ENCODE measurements at places on chromosomes 12 and 14.

DNA sequence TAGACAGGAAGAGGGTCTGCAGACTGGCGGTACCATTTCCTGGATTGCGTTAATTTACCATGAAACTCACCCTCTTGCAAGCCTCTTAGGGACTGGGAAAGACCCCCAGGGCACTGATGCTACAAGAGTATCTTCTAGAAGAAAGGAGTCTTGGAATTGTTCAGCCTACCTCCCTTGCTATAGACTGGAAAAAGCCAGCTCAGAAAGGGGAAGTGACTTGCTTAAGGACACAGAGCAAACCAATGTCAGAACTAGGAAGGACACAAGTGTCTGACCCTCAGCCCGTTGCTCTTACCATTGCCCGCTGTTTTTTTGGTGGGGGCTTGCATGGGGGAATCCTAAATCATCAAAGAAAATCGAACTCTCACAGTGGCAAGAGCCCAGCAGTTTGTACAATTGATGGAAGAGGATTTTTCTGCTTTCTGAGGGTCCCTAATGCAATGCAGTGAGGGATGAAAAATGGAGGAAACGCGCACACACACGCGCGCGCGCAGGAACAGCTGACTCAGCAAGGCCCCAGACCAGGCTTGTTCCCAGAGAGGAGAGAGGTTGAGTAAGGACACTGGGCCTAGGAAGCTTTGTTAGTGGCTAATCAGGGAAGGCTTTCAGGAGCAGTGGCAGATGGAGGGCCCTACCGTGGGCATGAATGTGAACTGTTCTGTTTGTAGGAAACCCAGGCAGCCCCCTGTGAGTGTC, 50.9 kb downstream of the RIN3 start:
- DNase-seq = no peak

DNA sequence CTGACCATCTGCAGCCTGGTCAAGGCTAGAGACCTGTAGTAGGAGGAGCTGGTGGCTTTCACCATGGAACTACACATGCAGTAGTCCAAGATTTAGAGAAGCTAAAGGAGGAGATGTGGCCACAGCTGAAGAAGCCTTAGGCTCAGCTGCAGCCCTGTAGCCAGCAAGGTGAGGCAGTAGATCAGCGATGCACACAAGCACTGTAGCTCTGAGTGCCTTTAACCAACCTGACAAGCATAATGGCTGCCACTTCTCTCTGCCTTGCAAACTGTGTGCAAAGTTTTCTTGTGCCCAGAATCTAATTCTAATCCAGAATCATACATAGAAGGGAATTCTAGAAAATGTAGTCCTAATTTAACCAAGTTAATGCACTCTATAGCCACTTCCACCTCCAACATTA, 159.0 kb upstream of the ARID2 start:
- no peak for DNase-seq

DNA sequence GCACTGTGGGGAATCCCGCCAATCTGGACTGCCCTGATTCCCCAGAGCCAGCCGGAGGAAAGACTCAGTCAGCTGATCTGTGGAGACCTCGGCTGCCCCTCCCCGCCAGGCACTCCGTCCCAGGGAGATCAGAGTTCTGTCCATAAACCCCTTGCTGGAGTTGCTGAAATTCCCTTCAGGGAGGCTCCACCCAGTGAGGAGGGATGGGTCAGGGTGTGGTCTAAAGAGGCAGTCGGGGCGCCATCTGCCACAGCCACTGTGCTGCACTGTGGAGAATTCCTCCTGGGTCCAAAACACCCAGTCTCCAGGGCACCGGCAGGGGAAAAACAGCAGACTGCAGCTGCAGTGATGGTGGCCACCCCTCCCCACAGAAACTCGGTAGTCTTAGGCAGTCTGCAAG, 1922.3 kb upstream of the FLRT2 start:
- no peak for DNase-seq

DNA sequence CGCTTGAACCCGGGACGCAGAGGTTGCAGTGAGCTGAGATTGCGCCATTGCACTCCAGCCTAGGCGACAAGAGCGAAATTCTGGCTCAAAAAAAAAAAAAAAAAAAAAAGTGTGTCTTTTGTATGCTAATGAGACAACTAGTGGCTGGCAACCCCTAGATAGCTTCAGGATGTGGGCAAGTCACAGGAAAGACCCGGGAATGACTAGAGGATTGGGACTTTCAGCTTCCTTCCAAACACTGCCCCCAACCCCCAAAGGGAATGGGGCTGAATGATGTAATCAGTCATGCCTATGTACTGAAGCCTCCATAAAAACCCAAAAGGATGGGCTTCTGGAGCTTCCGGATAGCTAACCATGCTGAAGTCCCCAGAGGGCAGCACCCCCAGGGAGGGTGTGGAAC, 28.6 kb downstream of the USP44 start:
- no peak for DNase-seq

GRCh38 chr14:35254736-35255135, 37.4 kb upstream of the PSMA6 start:
- DNase-seq = no peak

- DNase-seq = no peak
Observed at GRCh38 chr14:35989736-35990135, 163.6 kb downstream of the BRMS1L start.

DNA sequence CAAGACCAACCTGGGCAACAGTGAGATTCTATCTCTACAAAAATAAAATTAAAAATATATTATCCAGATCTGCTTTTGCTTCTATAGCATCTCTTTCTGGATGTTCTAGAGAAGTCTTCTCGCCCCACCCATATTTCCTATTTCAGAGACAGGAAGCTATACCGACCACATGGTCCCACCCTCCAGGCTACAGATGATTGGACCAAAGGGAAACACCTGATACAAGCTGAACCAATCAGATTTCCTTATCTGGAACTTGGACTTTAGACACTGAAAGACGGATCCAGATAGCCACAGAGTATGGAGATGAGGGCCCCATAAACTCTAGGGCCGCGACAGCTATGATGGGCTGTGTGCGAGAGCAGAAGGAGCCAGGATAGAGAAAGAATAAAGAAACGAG, 48.7 kb downstream of the CCDC60 start:
- no peak for DNase-seq

DNA sequence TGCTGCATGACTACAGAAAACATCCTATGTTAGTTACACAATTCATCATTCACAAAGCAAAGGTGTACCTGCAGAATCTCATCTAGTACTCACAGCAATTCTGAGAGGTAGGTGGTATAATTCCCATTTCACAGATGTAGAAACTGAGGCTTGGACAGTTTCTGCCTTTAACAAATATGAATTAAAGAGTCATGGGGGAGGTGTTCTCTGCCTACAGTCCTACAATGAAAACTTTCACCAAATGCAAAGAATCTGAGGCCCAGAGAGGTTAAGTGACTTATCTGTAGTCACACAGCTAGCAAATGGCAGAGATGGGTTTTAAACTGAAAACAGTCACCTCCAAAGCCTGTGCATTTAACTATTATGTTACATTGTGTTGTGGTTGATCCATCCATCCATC, 171.6 kb upstream of the WSCD2 start:
- no peak for DNase-seq

DNA sequence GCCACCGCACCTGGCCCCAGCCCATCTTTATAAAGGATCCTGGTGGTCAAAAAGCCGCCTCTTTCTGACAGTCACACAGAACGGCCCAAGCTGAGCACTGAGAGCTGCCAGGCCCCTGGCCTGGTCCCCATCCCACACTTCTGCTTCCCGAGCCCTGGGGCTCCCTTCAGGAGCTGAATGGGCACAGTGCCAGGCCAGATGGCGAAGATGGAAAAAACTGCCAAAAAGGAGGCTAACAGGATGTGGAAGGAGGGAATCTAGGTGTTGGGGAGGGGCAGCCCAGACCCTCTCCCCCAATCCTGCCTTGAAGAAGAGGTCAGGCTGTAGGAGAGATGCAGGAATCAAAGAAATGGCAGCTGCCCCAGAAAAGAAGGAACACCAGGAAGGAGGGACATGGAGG, 5.0 kb downstream of the LPAR5 start:
- no peak for DNase-seq

DNA sequence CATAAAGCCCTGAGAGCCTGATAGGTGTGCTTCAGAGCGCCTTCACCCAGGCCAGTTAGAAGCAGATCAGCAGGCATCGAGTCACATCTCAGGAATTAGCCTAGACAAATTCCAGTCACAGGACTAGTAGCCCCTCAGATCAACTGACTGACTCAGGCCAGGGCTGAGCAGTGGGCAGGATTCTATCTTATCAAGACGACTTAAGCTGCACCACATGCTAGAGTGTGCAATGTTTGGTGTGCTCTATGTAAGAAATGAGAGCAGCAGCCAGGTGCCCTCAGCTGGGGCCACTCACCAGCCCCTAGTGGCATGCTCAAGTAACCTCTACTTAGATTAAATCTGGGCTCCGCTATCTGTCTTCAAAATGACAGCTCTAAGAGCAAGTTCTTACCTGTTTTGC, 19.7 kb upstream of the NGB start:
- peak; percentile 39 for DNase-seq

DNA sequence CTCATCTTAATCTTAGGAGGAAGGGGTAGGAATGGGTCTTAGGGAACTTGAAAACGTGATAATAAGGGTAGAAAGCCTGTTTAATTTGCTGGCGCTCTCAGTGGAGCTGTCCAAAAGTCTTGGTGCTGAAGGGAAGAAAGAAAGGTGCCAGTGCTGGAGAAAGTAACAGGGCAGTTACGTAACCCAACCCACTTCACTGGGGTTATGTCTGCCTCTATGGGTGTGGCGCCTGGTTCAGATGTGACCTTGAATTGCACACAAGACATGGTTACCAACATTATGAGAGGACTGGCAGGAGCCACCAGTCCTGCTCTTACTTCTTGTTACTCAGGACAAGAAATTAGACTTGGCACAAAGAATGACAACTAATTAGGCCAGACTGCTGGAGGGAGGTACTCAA, 18.6 kb upstream of the GPATCH2L start:
- peak; percentile 51 for DNase-seq

DNA sequence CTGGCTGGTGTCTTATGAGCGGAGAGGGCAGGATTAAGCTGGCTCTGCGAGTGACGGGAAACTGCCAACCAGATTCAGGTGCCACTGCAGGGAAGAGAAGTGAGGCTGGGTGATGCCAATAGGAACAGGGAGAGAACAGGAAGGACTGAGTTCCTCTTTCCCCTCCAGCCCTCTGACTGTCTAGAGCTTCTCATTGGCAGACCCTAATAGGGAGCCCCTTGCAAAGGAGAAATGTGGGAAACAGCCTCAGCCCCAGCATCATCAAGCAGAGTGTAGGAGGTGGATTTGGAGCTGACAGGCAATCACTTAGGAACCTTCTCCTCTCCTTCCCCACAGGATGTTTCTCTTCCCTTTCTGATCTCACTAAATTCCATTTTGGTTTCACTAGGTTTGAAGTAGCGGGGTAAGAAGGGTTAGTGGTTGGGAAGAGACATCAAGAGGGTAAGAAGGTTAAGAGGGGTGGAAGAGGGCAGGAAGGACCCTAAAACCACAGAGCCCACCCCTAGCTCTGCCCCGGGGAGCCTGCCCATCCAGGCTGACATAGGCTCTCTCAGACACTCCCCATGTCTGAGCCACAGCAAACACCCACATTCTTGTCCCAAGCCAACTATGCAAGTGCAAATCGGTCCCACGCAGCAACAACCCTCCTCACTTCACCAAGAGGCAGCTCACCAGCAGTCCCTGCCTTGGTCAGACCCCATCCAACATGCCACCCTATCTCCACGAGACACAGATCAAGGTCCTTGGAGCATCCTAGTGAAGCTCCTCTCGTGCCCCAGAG, 111.1 kb downstream of the STAB2 start:
- DNase-seq = no peak

- DNase-seq = no peak
Observed at GRCh38 chr14:37580146-37580545, 14.9 kb downstream of the FOXA1 start.

- DNase-seq = no peak
Observed at GRCh38 chr14:34867199-34867598, 8.0 kb downstream of the BAZ1A start.

DNA sequence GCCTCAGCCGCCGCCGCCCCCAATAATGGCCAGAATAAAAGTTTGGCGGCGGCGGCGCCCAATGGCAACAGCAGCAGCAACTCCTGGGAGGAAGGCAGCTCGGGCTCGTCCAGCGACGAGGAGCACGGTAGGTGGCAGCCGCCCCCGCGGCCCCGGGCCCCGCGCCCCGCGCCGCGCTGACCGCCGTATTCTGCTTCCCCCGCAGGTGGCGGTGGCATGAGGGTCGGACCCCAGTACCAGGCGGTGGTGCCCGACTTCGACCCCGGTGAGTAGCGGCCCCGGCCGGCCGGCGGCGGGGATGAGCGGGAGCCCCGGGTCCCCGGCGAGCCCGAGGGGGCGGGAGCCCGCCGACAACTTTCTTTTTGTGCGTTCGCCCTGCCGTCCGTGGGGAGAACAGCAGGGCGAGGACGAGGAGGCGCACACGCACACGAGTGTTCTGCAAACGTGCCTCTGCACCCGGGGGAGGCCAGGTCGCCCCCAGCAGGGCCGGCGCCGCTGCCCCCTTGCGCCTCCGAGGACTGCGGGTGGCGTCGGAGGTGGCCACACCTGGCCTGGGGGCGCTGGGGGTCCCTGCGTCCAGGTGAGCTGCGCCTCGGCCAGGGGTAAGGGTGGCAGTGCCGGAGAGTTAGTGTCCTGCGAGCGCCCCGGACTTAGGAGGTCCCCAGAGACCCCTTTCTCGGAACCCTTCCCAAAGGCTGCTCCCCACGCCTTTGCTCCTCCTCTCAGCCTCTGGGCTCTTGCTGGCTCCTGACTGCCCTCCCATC, 794 bp downstream of the RCOR1 start:
- DNase-seq = peak; percentile 36

- no peak for DNase-seq
Observed at GRCh38 chr12:55652352-55652751, 15.7 kb downstream of the OR10P1 start.

GRCh38 chr12:93325855-93326254, 51.9 kb upstream of the NUDT4 start:
- DNase-seq = no peak

DNA sequence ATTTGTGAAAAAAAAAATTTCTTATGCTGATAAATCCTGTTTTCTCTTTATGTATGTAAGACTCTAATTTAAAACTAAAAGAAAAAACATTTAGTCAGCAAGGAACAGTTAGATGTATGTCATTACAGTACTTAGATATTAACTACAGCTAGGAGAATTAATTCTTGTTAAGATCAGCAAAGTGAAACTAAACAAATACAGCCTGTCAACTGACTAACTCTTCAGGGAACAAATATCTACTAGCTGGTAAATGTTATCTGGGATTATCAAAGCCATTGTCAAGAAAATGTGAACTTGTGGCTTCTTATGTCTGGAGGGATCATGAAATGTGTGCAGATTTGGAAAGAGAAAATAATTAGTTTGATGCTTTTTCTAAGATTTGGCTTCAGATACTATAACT, 27.5 kb downstream of the MGAT4C start:
- DNase-seq = no peak

GRCh38 chr12:32983332-32983731, 86.8 kb upstream of the PKP2 start:
- no peak for DNase-seq

All from fibroblast of villous mesenchyme (primary cell).